EH (cell line): ENCODE measurements at places on chromosomes 12 and 14.
A peak's percentile ranks its signal among the peaks of the same experiment; 100 is the strongest.

- DNase-seq = no peak
Observed at GRCh38 chr14:75476274-75476995, 45.8 kb upstream of the BATF start.

DNA sequence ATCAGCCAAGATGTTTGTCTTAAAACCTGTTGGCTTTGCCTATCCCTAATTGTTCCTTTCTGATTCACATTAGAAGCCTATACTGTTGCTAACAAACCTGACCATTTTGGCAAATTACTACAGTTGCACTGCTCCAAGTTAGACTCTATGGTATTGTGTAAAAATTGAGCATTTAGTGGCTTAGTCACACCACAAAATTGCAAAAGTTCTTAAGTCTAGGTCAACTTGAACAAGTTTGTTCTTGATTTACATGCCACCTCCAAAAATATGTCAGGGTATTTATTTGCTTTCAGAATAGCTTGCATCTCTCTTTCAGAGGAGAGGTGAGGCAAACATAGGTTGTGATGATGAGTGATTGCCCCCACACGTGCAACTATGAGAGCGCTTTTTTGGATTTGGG is 27.0 kb upstream of the PTHLH start:
- peak; percentile 69 for DNase-seq

- DNase-seq = no peak
Observed at GRCh38 chr12:3130057-3130830, 53.1 kb downstream of the TSPAN9 start.

- DNase-seq = no peak
Observed at GRCh38 chr14:61344437-61345150, 23.2 kb downstream of the PRKCH start.

DNA sequence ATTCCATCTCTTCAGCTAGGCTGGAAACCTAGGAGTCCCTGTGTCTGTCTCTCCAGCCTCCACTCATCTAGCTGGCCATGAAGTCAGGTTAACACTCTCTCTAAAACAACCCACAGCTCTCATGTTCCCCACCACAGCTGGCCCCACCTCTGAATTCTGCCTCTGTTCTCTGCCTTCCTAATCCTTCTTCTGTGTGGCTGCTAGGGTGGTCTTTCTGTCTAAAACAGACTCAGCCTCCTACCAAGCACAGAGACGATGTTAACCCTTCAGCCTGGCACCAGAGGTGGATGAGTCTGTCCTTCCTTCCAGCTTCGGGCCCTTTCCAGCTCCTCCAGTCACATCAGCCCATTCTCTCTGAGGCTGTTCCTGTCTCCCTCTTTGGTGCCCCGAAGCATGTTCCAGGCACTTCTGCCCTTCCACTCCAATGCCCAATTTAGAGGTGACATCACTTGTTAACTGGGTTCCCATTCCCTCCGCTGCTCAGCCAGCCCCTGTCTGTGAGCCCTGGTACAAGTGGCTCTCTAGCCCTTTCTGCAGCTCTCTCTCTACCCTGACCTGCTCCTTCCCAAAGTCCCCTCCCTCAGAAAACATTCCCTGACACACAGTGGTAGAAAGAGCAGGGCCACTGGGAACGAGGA is 9.1 kb downstream of the FIGNL2 start:
- no peak for DNase-seq

GRCh38 chr12:1419849-1420371 is 174.5 kb downstream of the FBXL14 start:
- no peak for DNase-seq

DNA sequence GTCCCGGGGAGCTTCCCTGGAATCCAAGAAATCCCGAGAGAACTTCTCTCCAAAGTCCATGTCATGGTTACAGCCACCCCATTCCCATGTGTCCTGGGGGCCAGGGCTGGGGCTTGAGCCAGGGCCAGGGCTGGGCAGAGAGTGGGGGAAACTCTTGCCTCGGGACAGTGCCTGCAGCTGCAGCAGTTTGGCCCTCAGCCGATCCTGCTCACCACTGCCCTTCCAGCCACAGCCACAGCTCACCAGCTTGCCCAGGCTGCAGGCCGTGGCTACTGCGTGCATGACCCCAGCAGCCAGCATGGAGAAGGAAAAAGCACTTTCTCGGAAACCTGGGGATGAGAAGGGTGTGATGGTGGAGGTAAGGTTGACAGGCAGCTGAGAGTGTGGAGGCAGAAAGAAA is 3.5 kb downstream of the WNT10B start:
- no peak for DNase-seq
